ENCODE measurements at places on chromosomes 7 and 10.

GRCh38 chr10:24929904-24930303 is 22.5 kb downstream of the PRTFDC1 start:
- no peak for DNase-seq

GRCh38 chr7:28181416-28181815 is 821 bp upstream of the JAZF1 start:
- DNase-seq: no peak

GRCh38 chr7:135445690-135446089 is 64.2 kb downstream of the CNOT4 start:
- DNase-seq: no peak

GRCh38 chr7:36298106-36298505 is 91.6 kb upstream of the ANLN start:
- DNase-seq: no peak

DNA sequence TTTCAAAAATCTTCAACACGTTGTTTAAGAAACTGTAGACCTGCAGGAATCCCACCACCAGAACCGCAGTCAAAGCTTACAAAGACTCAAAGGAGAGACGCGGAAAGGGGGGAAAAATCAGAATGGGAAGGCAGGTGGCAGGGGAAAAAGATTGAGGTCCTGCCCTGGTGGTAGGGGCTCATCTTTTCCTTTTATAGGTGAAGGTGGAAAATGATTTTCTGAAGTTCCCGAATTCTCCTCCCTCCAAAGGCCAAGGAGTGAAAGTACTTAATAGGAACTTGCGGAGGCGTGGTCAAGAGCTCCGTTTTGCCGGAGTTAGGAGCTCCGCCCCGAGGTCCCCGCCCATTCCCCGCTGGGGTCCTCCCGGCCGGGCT is 724 bp downstream of the BBIP1 start:
- DNase-seq: peak; percentile 98

- no peak for DNase-seq
These were observed 211.0 kb downstream of the WDR11 start for GRCh38 chr10:121062115-121062514.

DNA sequence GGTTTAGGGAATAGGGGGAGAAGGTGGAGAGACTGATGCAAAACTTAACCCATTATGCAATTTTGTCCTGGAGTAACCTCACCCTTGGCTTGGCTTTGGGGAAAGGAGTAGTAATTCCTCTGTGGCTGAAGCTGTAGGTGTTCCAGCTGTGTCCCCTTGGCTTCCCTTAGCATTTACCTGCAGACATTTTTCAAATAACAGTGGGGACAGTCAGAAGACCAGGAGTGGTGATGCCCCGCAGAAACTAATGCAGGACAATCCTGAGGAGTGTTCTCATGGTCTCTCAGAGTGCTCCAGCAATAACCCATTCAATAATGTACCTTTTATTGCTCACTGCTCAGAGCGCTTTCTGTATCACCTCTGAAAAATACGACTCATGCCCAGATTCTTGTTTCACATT is 282.1 kb downstream of the ZEB1 start:
- DNase-seq: no peak

GRCh38 chr10:93591065-93591808 is 9.8 kb downstream of the RBP4 start:
- DNase-seq: no peak

- DNase-seq: no peak
These were observed 10.5 kb downstream of the LIPA start for GRCh38 chr10:89241026-89241425.

- DNase-seq: no peak
These were observed 72.2 kb downstream of the VWC2 start for GRCh38 chr7:49845626-49846025.

DNA sequence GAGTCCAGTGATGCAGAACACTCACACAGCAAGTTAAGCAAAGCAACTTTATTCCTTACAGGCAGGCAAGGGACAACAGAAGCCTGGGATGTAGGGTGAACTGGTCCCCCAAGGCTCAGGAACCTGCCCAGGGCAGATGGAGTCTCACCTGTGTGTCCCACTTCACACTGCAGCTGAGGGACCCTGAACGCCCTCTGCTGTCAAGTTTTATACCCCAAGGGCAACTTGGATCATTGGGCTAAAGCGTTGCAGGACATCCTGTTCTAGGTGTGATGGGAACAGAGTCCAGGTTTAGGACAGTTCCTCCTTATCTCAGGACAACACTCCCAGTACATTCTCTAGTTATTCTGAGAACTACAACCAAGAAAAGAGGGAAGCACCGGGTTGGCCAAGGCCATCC is 49.5 kb upstream of the ZNF746 start:
- DNase-seq: no peak

GRCh38 chr7:100670074-100670473 is 3.5 kb upstream of the GNB2 start:
- no peak for DNase-seq

DNA sequence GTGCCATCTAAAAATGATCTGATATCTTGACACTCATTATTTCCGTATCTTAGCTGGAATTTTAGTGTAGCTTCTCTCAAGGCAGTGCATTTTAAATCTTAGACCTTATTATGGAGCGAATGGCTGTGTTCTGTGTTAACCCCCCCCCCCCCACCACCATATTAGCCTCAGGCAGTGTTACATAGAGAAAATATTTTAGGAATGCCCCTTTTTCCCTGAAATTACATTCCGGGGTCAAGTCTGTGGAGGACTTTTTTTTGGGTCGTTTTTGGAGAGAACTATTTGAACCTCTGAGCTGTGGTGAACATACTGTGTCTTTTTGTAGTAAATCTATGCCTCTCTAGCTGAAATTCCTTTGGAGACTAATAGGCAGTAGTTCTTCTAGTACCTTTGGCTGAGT is 3.1 kb downstream of the CCDC126 start:
- no peak for DNase-seq

DNA sequence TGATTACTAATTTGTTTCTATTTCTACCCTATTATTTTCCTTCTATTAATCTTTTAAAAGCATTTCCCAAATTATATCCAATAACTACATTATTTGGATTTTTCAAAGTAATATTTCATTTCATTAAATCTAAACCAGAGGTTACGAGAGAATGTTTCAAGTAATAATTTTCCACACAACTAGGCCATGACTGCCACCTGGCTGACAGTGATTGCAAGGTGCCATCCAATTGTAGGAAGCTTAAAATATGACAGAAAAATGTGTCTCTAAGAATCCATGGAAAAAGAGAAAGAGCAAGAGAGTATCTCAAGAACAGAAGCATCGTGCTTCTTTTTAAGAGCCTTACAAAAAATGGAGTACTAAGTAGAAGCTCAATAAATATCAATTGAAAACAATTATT is 48.7 kb downstream of the TPK1 start:
- DNase-seq: peak; percentile 51

DNA sequence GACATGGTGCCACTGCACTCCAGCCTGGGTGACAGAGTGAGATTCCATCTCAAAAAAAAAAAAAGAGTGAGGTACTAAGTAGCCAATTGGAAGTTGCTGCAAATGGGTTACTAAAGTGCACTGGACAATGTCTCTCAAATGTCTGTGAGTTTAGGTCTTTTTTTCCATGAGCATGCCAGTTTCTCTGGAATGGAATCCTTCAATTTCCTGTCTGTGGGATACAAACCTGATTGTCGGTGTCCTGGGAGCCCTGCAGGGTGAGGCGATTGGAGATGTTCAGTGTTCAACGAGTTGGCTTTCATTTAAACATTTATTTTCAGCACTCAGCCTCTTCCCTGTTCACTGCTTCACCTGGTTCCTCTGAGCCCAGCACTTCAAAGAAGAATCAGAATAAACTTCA is 5.3 kb upstream of the CALD1 start:
- no peak for DNase-seq

- no peak for DNase-seq
These were observed 44.9 kb downstream of the PNLIPRP2 start for GRCh38 chr10:116665541-116666125.

DNA sequence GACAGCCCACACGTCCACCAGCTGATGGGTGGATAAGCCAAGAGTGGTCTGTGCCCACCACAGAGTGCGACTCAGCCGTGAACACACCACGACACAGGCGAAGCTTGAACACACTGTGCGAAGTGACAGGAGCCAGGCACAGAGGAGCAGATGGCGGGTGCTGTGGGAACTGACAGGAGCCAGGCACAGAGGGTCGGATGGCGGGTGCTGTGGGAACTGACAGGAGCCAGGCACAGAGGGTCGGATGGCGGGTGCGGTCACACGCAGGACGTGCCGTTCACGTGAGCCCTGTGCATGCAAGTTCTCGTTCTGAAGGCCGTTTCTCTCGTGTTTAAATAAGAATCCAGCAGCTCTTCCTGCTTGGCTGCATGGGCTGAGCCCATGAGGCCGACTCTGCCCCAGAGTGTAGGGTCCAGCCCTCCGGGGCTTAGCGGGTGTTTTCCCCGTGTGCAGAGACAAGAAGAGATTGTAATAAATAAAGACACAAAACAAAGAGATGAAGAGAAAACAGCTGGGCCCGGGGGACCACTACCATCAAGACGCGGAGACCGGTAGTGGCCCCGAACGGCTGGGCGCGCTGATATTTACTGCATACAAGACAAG is 5.9 kb upstream of the ADAP1 start:
- no peak for DNase-seq

GRCh38 chr10:47298715-47299114 is 1.3 kb upstream of the GDF10 start:
- DNase-seq: no peak

- no peak for DNase-seq
These were observed 346.0 kb downstream of the PHF14 start for GRCh38 chr7:11319491-11320274.

GRCh38 chr10:55746002-55746401 is 615.1 kb downstream of the ZWINT start:
- no peak for DNase-seq

DNA sequence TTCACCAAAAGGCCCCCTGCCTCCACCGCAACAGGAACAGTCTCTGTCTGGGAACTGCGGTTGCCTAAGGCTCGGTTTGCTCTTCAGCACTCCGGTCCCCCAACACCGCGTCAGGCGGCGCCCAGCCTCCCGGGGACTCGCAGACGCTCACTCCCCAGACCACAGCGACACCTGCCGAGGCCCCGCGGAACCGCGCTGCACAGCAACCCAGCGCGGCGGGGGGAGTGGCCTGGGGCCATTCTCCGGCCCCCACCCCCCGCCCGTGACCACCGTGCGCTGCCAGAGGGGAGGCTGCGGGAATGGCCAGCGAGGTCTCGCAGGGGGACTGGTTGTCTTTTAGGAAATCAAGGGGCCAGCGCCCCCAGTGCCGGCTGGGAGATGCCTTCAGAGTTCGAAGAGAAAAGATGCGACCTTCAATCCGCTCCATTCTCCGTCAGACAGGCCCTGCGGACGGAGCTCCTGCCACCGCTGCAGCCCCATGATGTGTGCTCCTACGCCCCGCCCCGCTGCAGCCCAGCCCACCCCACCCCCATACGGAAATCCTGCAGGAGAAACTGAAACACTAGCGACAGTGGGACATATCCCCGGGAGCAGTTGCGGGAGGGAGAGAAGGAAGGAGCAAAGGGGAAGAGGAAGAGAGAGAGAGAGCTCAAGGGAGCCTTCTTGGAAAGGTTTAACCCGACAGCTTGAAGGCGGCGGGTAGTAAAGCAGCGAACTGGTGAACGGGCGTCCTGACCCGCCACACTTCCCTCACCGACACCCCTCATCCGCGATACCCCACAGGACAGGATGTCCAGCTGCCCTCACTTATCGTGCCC is 137.4 kb upstream of the CDCA7L start:
- DNase-seq: peak; percentile 91

- no peak for DNase-seq
These were observed 327.8 kb downstream of the WDR11 start for GRCh38 chr10:121179006-121179405.

GRCh38 chr7:24829787-24830186 is 72.5 kb upstream of the GSDME start:
- DNase-seq: no peak

DNA sequence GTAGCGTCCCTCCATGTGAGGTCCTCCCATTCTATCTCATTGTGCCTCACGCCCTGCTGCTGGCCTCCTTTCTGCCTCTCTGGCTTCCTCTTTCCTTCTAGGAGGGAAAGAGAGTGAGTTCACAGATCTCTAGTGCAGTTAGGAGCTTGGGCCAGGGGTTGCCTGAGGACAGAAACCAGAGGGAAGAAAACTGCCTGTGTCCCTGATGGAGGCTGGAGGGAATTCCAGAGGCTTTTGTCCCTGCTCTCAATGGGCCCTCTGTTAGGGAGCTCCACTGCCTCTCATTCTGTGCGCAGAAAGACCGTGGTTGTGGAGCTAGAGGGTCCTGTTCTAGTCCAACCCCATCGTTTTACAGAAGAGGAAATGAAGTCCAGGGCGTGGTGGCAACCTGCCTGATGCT is 4.6 kb downstream of the MARVELD1 start:
- DNase-seq: no peak

- no peak for DNase-seq
These were observed 30.6 kb downstream of the PALD1 start for GRCh38 chr10:70508912-70509756.

- DNase-seq: no peak
These were observed 6.3 kb upstream of the DGKI start for GRCh38 chr7:137853053-137853452.

GRCh38 chr7:37349979-37350590 is 98.6 kb downstream of the ELMO1 start:
- no peak for DNase-seq

- no peak for DNase-seq
These were observed 48.7 kb downstream of the GCC1 start for GRCh38 chr7:127536741-127537140.

GRCh38 chr10:79457256-79457785 is 11.9 kb upstream of the ZCCHC24 start:
- peak; percentile 85 for DNase-seq

DNA sequence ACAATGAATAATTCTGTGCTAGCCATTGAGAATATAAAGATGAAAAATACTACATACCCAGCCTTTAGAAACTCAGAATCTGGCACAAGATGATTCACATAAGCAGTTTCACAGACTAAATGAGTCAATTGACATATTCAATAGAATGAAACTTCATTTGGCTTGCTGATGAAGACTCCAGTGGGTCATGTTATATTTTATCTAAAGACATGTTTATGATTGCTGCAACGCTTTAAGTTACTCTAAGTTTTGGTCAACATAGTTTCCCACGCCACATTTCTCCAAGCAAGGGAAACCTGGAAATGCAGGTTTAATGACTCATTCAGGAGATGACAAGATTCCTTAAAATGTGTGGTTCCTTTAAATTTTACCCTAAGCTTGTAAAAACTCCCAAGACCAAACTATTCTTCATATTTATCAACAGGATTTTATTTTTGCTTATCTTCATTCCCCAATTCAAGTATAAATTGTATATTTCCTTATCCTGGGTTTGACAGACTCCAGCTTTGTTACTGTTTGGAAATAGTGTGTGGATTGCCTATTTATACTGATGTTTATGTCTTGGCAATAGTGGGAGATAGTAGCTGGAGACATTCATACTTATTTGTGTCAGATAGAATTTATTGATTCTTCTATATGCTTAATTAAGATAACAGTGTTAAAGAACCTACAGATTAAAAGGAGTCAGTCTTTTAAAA is 6.6 kb downstream of the SEMA3A start:
- DNase-seq: peak; percentile 20

DNA sequence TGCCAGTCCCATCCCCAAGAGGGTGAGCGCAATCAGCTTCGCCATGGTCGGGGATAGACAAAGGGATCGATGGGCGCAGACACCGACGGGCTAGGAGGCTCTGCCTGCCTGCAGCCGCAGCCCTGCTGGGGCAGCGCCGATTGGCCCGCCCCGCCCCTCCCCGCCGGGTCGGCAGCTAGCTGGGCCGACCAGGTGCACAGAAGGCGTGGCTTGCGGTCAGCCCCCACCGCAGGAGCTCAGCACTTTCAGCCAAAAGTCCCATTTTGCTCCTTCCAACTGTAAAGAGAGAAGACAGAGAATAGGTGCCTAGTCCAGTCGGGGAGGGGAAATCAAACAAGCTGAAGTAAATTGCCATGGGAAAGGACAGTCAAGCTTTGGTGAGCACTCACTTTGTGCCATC is at the start of gene PON1:
TSS of gene PON1 (minus strand) at position 102 of the 400 bp plus-strand sequence. CDS start at position 45, 57 bp downstream.
- no peak for DNase-seq

Data from ACHN (cell line).